ENCODE measurements at places on chromosomes 2 and 18.

GRCh38 chr18:71913641-71914040 lies 630.5 kb downstream of the CBLN2 start:
- no peak for DNase-seq

- DNase-seq = no peak
Observed at GRCh38 chr2:101736861-101737291, 39.4 kb downstream of the MAP4K4 start.

DNA sequence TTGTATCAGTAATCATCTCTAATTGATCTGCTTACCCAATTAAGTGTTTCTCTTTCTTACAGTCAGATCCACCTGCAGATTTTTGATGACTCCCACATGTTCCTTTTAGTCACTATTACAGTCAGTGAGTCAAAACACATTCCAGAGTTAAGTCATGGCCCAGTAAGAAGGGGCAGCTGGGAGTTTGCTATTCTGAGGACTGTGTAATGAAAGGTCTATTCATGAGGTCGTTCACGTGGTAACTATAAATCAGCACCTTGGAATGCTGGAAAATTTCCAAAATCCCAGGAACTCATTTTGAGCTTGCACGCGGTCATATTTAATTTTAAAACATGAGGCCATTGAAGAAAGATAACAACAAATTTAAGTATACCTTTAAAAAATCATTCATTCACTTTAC lies 252.5 kb downstream of the XIRP2 start:
- no peak for DNase-seq

GRCh38 chr18:46621871-46622270 lies 35.1 kb downstream of the LOXHD1 start:
- DNase-seq = no peak

- DNase-seq = no peak
Observed at GRCh38 chr2:221228214-221228769, 343.8 kb downstream of the EPHA4 start.
